Aorta (tissue), 5 donors: ENCODE measurements at places on chromosomes 2 and 18.
A peak's percentile ranks its signal among the peaks of the same experiment; 100 is the strongest.

DNA sequence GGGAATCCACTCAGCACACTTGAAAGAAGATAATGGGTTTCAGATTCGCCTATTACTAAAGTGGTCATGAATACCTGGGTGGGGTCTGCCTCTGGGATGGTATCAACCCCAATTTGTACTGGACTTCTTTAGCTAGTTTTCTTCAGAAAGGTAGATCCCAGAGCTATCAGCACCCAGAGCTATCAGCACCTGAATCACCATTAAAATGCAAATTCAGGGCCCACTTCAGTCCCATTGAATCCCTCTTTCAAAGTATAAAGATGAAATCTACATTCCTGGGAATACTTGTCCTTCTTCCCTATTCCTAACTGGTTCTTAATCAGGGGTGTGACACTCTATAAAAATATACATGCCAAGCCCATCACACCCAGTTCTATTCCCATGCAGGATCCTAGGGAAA is 914.3 kb downstream of the DCC start:
- no peak for DNase-seq

GRCh38 chr2:210004881-210005280 is 2.4 kb downstream of the RPE start:
- DNase-seq: no peak

DNA sequence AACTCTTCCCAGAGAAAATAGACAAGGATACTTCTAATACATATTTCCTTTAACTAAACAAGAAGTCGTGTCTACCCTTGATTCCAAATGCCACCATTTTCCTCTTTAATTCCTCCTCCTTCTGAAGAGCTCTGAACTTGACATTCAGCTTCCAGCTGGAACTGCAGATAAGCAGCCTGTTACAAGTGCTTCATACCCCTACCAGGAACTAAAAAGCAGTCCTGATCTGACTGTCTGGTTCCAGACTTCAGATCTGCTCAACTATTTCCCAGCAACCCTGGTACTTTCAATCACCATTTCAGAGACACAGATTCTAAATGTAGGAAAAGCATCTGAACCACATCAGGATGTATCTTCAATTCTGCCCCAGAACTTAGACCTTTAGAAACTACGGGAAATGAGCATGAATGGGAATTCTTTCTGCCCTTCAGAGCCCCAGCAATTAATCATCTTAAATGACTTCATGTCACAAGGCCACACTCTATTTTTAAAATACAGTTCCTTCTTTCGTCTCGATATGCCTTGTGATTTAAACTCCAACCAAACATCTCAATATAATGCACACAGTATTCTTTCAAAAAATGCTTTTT is 159.5 kb downstream of the L3MBTL4 start:
- no peak for DNase-seq

GRCh38 chr2:85925216-85925671 is 36.5 kb upstream of the ST3GAL5 start:
- no peak for DNase-seq

DNA sequence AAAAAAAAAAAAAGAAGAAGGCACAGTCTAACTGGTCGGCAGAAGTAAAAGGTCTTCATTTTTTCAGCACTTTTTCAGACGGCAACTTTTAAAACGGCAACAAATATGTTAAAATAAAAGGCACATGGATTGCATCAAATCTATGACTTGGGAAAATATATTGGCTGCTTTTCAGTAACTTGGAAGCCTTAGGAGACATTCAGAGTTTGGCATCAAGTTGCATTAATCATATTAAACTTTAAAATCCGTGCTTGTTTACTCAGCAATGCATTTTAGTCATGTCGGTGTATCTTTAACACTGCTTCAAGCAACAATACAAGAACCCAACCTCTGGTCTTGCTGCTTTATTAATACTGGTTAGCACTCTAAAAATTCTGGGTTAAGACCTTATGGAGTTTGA is 111.1 kb downstream of the MEP1B start:
- DNase-seq: no peak

- DNase-seq: no peak
Observed at GRCh38 chr2:101975171-101975870, 16.4 kb upstream of the IL1R2 start.

DNA sequence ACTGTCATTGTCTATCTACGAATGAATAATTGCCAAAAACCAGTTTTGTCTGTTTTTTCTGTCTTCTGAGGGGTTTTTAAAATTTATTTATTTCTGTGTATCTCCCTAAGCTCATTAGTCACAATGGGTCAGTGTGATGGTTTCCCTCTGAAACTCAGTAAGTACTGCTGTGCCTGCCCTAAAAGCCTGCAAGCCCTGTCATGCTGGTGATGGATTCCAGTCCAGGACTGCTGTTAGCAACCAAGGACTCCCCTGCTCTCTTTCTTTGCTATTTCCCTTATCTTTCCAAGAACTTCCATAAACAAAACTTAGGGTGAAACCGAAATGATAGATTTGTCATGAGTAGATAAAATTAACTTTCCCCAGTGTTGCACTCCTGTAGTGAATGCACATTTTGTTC is 11.8 kb upstream of the DSG2 start:
- DNase-seq: no peak

GRCh38 chr2:129877795-129878775 is 101.4 kb upstream of the RAB6C start:
- no peak for DNase-seq

- DNase-seq: peak; percentile 51
Observed at GRCh38 chr2:212227755-212228154, 310.8 kb downstream of the ERBB4 start.

- DNase-seq: no peak
Observed at GRCh38 chr18:9848170-9848879, 37.4 kb upstream of the TXNDC2 start.

GRCh38 chr2:167332358-167332757 is 444.1 kb downstream of the XIRP2 start:
- no peak for DNase-seq

GRCh38 chr2:101696272-101697123 is 1.0 kb upstream of the MAP4K4 start:
- no peak for DNase-seq

GRCh38 chr18:60892855-60893254 is 440.4 kb upstream of the CDH20 start:
- no peak for DNase-seq

GRCh38 chr2:165675551-165675968 is 118.5 kb downstream of the GALNT3 start:
- no peak for DNase-seq

DNA sequence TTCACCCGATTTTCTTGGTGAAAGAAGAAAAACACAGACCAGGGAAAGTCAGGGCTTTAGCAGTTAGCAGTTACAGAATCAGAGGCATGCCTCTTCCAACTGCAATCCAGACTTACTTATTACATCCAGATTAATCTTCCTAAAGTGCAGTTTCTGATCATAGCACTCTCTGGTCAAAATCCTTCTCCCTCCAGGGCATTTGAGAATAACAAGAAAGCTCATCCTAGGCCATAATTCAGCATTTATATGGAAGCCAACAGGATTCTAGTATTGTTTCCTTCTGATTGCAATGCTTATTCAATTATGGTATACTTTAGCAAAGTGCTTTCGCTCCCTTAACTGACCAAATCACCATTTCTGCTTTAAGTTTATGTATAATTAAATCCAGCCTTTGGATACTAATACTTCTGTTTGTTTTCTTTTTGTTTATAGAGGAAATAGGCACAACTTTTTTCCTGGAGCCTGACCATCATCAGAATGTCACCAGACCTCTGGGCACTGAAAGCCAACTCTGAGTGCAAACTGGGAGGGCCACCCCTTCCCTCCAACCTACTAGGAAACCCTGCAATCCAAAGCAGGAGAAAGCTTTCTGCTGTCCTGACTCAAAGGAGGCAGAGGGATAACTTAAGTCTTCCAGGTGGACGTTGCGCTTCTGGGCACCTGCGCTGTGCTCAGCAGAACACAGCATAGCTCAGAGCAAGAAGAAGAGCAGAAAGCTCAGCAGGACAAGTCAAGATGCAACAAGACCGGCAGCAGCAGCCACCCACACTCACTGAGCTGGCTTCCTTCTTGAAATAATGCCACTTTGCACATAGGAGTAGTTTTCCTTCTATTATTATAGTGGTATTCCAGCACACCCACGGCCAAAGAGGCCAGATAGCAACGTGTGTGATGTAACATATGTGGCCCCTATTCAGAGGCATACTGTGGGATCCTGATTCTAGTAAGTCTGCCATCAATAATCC is 99.3 kb downstream of the STK39 start:
- DNase-seq: no peak

- DNase-seq: no peak
Observed at GRCh38 chr2:183984871-183985270, 613.5 kb upstream of the ZNF804A start.

DNA sequence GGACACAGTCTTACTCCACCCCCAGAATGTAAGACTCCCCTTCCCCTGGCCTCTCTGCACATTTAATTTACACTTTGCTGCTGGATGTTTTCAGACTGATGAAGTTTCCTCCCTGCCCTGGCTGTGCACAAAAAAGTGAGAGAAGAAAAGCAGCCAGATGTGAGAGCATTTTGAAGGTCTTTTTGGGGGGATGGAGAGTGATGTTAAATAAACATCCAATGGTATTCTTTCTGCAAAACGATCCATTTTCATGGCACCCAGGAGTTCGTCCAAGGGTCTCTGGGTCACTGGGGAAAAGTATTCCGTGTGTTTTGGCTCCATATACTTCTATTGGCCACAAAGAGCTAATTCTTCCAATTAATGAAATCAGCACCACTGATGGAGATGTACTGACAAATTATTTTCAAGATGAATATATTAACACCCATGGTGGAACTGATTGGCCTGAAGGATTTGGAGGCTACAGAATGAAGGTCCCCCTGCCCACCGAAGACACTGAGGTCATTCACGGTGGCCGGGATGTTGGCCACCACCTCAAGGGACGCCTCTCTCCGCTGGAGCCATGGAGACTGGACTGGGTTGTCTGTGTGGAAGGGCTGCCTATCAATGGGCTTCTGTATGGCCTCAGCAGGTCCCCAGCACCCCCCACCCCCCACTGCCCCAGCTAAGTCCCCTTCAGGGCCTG is 107.6 kb upstream of the PKDCC start:
- DNase-seq: no peak

- DNase-seq: no peak
Observed at GRCh38 chr2:20188851-20189250, 36.1 kb downstream of the SDC1 start.

- peak; percentile 95 for DNase-seq
Observed at GRCh38 chr18:812376-813171, 532 bp upstream of the YES1 start.

DNA sequence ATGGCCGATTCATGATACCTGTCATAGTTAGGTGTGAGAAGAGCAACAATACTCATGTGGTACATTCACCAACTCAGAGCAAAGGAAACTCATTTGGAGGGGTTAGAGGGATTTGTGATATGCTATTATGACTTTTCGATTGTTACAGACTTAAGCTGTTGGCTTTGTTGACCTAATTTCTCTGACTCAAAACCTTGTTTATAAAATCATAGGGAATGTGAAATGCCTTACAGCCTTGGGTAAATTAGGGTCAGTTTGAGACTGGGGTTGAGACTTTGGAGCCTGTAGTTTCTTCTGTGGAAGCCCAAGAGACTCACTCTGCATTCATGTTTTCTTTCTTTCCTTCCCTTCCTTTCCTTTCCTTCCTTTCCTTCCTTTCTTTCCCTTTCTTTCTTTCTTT is 261.9 kb downstream of the LRRTM1 start:
- DNase-seq: no peak

DNA sequence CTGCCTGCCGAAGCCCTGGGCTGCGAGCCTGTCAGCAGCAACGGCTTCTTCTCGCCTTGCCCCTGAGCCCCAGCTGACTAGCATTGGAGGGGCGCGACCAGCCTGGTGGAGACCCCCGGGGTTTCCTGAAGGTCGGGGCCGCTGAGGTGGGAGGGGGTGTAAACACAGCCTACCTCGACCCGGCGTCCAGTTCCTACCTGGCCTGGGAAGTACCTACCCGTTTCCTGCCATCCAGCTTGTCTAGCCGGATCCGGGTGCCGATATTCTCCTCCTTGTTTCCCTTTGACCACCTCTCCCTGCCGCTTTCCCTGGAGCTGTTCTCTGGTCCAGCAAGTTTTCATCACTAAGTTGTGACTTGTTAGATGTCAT is 511 bp downstream of the MOB4 start:
- no peak for DNase-seq

DNA sequence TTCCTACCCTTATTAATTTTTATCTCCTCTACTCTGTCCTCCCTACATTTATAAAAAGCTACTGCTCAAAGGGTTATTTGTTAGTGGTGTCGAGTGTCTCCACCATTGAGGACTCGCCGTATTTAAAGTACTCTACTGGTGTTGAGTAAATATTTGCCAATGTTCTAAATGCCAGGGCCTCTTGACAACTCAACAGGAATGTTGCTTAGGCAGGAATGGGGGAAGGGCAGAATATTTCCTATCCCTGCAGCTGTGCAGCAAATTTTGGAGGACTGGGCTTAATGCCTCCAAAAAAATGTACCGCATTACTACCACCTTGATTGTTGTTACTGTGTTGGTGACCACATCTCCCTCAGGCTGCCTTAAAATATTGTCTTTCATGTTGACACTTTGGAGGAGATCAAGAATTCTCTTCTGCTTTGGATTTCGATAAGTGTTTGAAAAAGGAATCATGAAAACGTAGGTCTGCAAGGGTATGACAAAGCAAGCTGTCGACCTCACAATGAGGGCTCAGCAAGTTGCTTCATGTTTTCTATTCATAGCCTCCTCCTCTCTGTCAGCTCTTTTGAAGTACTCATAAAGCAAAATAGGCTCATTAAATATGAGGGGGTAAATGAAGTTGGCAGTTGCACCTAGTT is 84.3 kb downstream of the EFEMP1 start:
- no peak for DNase-seq

DNA sequence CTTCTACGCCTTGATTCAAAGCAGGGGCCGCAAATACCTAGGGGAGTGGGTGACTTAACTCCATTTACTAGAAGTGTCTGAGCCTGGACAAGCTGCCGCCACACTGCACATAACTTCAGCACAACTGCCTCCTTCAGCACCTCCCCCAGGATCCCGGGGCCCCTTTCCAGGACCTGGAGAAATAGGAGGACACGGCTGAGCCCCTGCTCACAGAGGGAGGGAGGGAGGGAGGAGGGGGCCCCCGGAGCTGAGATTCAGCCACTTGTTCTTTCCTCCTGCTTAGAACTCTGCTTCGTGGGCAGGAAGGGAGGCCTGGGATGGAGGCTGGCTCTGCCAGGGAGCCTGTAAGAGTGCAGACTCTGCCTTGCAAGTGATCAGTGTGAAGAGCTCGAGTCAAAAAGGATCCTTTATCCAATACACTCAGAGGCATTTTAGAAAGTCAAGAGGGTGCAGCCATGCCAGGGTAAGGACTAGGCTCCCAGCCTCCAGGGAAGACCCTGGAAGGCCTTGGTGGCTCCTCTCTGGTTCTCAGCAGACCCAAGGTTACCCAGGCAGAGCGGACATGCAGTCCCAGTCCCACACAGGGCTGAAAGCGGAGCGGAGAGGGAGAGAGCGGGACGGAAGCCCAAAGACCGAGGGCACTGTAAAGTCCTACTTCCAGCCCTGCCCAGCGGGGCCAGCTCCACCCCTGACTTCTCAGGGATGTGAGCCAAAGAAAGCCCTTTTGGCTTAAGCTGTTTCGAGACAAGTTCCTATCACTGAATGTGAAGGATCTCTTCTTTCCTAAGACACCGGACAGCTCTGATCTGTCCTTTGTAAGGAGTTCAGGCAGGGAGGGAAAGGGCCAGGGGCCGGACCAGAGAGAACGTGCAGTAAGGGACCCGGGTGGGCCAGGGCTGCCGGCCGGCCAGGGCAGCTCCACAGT is 8.6 kb upstream of the ARMC9 start:
- DNase-seq: peak; percentile 88

GRCh38 chr2:136225950-136226835 is 108.2 kb upstream of the CXCR4 start:
- no peak for DNase-seq
